ENCODE measurements at places on chromosomes 3 and 15.

GRCh38 chr15:49288391-49288790 is 118.3 kb downstream of the GALK2 start:
- no peak for DNase-seq

- DNase-seq: no peak
Observed at GRCh38 chr3:33803894-33804526, 5.6 kb downstream of the PDCD6IP start.

GRCh38 chr3:195030791-195031321 is 240.1 kb downstream of the XXYLT1 start:
- no peak for DNase-seq

DNA sequence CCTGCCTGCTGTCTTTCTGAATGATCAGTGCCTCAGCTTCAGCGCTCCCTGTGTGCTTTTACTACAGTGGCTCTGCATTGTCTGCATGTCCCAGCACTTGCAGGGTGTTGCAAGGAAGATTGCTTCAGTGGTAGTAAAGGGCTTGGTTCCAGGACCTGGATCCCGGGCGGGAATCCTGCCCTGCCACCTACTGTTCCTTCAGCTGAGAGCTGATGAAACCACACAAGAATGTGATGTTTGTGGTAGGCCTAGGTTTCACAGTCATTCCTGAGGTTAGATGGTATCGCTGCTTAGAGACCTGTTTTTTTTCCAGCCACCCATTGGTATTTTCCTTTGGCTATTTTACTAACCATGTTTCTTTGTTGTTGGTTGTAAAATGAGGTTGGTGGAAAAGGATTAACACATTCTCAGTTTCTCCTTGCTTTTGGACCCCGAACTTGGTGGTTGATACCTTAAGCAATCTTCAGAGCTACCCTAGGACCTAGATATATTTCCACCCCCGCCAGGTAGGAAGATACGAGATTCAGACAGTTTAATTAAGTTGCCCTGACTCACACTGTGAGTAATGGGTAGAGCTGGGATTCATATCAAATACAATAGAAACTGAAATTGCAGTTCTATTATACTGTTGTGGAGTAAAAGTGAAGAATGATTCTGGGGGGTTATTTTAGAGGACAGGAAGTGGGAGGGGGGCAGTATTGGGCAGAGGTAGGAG is 11.4 kb downstream of the GPR87 start:
- DNase-seq: no peak

- peak; percentile 93 for DNase-seq
Observed at GRCh38 chr15:81293728-81294515, 30.0 kb downstream of the STARD5 start.

DNA sequence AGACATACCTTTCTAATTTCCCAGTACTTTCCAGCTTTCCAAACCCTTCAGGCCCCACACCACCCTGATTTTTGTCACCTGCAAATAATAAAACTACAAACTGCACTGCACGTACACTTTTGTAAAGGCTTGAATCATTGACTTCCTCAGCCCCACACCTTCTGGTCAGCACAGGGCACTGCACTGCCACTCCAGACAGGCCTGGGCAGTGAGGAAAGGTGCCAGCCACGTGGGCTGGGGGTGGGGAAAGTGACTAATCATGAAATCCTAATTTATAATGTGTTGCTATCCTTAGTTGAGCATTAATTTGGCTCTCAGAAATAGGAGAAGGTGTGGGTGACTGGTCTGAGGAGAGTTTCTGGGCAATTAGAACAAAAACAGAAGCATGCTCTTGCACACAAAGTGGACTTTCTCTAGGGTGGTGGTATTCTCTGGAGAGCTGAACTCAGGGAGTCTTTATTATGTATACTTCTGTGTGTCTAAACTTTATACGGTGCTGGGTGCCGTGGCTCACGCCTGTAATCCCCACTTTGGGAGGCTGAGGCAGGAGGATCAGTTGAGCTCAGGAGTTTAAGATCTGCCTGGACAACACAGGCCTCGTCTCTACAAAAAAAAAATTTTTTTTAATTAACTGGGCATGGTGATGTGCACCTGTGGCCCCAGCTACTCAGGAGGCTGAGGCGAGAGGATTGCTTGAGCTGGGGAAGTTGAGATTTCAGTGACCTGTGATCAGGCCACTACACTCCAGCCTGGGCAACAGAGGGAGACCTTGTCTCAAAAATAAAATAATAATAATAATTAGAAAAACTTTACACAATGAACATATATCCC is 58.2 kb upstream of the FLNB start:
- DNase-seq: no peak

- no peak for DNase-seq
Observed at GRCh38 chr3:152564459-152564858, 270.5 kb upstream of the P2RY1 start.

GRCh38 chr3:186225603-186226002 is 116.7 kb upstream of the ETV5 start:
- no peak for DNase-seq

DNA sequence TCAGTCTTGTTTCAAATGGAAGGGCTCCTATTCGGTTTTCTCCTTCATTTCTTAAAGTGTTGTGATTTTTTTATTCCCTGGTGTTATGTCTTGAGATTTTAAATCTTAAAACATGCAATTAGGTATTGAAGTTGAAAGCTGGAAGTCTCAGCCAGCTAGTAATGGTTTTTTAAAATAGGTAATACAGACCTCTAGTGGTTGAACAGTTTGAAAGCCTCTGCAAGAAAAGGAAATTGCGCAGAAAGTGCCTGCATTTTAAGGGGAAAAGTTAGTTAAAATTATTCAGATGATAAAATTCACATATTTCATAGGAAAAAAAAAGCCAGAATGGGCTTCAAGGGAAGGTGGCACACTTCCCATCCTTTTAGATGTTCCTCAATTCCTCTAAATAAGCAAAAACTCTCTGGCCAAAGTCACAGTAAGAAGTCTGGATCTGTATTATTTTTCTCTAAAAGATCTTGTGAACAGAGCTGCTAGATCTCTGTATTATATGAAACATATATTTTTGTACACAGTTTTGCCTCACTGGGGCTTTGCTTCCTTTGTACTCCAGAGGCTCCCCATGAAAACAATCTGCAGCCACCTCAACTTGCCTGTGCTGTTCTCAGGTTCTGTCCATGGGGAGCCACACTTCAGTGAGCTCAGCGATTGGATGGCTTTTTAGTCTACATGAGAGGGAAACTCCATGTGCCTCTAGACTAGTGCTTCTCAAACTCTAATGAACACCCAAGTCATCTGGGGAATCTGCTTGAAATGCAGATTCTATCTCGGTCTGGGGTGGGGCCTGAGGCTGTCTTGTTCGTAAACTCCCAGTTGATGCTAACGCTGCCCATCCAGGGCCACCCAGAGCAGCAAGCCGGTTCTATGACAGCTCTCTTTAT is 21.5 kb downstream of the AGTR1 start:
- peak; percentile 0 for DNase-seq
